Retina (tissue), 1 donor: ENCODE measurements at places on chromosomes 16 and 17.

- DNase-seq = no peak
Observed at GRCh38 chr17:59338498-59338897, 7.0 kb downstream of the YPEL2 start.

DNA sequence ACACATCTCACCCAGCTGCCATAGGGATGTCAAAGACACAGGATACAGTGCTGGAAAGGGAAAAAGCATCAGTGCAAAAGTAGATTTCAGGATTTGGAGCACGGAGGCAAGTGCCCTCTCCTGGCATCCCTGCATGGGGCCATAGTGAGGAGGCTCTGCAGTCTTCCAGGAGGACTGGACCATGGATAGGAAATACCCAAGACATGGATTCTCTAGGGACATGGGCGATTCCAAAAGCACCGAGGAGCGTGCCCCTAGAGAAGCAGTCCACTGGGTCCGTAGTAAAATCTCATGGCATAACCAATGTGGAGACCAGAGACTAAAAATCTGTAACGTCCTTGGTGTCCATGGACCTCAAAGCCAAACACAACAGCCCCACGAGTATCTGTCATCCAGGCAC lies 818.2 kb downstream of the KCNJ18 start:
- no peak for DNase-seq

- DNase-seq = no peak
Observed at GRCh38 chr17:57375040-57375769, 118.9 kb downstream of the MSI2 start.

GRCh38 chr17:32636598-32637218 lies 149.9 kb downstream of the CDK5R1 start:
- DNase-seq = no peak

GRCh38 chr17:70171159-70171558 lies 1.8 kb downstream of the KCNJ2 start:
- DNase-seq = no peak

DNA sequence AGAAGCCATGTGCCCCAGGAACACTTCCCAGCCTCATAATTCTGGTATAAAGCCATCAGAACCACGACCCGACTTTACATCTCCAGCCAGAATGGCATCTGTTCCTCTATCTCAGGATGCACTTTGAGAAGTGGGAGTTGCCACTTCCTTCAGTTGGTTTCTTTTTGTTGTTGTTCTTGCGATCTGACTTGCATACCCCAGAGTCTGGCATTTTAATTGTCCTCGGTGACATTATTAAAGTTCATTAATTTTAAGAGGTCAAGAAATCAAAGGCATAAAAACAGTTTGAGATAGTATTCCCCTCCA lies 13.5 kb downstream of the MARCHF10 start:
- no peak for DNase-seq

DNA sequence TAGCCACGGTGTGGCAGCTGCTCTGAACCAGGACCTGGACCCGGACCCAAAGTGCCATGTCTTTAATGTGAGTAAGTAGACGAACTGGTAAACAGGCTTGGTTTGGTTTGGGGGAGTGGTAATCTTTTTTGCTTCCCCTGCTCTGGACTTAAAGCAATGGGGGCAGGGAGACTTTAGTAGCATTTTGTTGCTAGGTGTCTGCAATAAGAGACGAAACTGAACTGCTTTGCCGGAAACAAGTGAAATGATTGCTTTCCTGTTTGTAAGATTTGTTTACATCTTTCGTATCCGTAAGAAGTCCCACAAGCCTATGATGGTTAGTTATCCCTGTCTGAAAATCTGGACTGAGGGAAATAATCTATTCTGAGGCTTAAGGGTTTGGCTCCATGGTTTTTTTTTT lies 21.5 kb downstream of the PRCD start:
- no peak for DNase-seq

- no peak for DNase-seq
Observed at GRCh38 chr17:5003214-5003867, 5.6 kb downstream of the KIF1C start.

DNA sequence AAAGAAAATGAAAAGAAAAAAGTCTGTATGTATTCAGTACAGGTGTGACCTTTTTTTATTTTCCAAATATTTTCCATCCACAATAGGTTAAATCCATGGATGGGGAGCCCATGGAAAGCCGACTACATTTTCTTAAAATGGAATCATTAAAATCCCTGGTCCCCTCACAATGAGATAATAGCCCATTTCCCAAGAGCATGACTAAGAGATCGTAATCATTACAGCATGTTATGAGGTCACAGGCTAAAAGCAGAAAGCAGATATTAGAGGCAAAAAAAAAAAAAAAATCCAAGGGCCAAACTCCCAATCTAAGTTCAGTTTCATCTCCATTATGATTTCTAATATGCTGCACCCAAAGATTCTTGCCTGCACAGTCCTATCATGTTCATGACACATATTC lies 44.7 kb downstream of the CYTH1 start:
- no peak for DNase-seq

DNA sequence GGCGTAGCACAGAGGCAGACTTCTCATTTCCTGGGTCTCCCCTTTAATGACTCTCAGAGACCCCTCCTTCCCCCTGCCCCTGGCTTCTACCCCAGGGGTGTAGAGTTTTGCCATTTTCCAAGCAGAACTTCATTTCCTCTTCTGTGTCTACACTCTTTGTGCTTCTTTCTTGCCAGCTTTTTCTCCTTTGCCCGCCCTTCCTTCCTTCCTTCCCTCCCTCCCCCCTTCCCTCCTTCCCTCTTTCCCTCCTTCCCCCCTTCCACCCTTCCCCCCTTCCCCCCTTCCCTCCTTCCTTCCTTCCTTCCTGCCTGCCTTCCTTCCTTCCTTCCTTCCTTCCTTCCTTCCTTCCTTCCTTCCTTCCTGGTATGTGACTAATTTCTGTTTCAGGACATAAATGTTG lies 47.0 kb downstream of the MAPT start:
- DNase-seq = no peak

DNA sequence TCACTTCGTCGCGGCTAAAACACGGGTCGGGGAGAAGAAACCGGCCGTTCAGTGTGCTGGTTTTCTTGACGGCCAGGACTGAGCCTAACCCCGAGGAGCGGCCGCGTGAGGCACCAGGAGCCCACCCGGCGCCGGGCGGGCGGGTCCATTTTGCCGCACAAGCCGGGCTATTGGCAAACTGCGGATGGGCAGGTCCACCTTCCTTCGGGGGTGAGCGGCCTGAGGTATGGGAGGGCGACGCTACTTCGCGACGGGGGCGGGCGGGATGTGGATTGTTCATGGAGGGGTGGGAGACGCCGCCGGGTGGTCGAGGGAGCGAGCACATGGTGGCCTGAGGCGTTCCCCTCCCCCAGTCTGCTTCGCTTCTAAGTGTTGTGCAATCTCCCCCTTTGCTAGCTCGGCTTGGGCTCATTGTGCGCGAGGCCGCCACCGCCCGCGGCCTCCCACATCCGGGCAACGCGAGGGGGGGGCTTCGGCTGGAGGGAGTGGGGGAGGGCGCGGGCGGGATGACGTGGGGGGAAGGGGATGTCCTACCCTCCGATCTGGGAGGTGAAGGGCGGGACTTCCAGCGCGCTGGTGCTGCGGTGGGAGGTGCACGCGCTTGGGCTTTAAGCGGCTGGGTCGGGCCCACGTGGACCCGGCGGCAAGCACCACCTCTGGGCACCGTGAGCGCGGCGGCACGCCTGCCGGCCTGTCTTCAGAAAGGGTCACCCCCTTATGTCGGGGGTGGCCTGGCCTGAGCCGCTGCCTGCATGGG lies 5.9 kb upstream of the CD68 start:
- DNase-seq = peak; percentile 80

GRCh38 chr16:3467921-3468320 lies 24.4 kb downstream of the NAA60 start:
- DNase-seq = no peak

DNA sequence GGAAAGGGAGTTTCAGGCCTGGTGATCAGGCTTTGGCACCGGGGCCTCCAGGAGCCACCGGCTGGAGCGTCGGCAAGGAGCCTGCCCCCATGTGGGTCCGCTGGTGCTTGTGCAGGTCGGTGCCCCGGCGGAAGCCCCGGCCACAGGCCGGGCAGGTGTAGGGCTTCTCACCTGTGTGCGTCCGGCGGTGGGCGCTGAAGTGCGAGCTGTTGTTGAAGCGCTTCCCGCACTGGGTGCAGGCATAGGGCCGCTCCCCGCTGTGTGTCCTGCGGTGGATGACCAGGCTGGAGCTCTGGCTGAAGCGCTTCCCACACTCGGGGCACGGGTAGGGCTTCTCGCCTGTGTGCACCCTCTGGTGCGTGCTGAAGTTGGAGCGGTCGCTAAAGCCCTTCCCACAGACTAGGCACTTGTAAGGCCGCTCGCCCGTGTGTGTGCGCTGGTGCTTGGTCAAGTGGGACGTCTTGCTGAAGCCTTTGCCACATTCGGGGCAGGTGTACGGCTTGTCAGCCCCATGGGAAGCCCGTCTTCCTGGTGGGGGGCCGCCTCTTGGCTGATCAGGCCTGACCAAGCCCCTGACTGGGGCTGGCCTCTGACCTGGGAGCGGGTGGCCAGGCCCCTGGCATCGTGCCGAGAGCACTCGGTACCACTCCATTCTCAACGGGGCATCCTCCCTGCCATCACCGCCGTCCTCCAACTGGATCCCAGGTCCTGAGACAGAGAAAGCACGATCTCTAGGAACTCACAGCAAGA lies 14.4 kb downstream of the ZNF500 start:
- DNase-seq = no peak

- DNase-seq = no peak
Observed at GRCh38 chr17:40265337-40265736, 22.3 kb upstream of the CDC6 start.
